ENCODE measurements at places on chromosomes 5 and 9.

DNA sequence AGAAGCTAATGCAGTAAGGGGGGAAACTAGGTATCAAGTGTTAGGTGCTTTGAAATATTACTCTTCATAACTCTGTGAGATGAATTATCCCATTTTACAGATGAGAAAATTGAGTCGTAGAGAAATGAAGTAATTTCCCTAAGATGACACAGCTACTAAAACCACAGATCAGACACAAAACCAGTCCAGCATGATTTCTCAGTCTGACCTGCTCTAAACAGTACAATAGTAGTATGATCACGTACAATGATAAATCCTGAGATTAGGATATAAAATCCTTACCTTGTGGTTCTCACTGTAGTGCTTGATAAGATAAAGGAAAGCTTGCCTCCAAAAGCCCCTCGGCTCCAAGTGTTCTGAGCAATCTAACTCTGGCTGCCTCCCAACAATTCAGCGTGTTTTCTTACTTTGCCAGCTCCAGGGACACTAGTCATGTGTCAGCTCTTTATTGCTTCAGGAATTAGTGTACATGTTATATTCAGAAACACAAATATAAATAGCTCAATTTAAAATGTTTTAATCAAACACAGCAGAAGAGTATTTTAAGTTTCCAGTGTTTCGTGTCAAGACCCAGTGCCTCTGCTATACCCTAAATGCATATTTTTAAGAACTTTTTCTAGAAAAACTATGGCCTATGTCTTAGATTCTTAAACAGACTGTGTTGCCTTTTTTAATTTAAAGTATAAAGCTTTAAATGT lies 243.6 kb downstream of the DENND1A start:
- DNase-seq = no peak

DNA sequence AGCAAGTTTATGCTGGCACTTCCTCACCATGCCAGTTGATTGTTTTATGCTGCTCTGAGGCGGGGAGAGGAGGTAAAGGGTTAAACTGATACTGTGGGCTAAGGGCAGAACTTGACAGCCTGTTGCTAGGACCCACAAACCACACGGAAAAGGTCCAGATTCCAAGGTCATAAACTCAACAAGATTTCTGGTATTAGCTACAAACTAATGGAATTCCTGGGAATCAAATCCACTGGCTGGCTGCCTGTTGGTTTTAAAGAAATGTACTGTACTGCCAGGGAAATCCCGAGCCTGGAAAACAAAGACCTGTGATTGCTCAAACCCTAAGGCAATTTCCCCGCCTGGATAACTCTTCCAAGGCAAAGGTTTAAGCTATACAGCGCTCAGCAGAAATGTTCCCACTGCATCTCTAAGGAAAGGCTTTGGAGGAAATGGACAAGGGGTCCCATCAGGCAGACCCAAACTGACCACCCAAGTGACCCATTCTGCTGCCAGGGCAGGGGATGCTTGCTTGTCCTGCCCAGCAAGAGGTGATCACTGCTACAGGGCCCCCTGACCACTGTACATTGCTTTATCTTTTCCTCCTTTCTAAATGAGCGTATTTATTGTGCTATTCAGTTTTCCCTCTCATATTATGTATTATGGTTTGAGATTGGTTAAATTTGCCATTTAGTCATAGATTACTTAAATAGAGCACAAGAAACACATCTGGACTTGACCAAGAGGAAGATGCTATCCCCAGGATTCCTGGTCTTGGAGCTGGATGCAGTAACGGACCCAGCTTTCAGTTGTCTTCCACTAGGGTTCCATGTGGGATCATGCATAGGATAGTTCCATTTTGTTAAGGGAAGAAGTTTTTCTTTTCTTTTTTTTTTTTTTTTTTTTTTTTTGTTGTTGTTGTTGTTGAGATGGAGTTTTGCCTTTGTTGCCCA lies 124.3 kb downstream of the SUSD1 start:
- no peak for DNase-seq

GRCh38 chr9:124776954-124777648 lies at the start of gene OLFML2A:
Gene OLFML2A, plus strand, starts transcription at chr9:124777133. Its CDS starts 138 bp downstream, at chr9:124777271.
- no peak for DNase-seq

GRCh38 chr5:169354263-169354662 lies 53.3 kb upstream of the SLIT3 start:
- no peak for DNase-seq

- no peak for DNase-seq
Observed at GRCh38 chr9:18268381-18268780, 205.6 kb upstream of the ADAMTSL1 start.

- DNase-seq = no peak
Observed at GRCh38 chr5:12870872-12871539, 966.8 kb upstream of the CTNND2 start.

DNA sequence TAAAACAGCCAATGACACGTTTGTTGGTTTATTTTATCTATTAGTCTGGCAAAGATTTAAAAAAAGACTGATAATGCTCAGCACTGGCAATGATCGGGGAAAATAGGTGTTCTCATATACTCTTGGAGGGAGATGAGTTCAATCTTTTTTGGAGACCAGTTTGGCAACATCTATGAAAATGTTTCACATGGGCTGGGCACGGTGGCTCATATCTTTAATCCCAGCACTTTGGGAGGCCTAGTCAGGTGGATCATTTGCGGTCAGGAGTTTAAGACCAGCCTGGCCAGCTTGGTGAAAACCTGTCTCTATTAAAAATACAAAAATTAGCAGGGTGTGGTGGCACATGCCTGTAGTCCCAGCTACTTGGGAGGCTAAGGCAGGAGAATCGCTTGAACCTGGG lies 6.8 kb upstream of the ANKRD31 start:
- no peak for DNase-seq

DNA sequence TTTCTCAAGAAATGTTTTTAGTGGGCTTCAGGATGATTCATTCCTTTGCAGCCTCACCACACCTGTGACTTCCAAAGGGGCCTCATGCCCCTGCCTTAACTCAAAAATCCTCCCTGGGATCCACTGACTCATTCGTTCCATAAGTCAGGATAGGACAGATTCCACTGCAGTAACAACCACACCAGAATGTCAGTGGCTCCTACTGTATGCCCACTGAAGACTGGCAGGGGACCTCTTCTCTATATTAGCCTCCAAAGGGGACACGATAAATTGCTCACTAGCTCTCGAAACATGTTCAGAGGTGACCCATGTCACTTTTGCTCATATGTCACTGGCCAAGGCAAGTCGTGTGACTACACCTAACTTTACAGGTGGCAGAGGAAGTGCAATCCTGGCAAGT lies 25.7 kb upstream of the LHX2 start:
- no peak for DNase-seq

DNA sequence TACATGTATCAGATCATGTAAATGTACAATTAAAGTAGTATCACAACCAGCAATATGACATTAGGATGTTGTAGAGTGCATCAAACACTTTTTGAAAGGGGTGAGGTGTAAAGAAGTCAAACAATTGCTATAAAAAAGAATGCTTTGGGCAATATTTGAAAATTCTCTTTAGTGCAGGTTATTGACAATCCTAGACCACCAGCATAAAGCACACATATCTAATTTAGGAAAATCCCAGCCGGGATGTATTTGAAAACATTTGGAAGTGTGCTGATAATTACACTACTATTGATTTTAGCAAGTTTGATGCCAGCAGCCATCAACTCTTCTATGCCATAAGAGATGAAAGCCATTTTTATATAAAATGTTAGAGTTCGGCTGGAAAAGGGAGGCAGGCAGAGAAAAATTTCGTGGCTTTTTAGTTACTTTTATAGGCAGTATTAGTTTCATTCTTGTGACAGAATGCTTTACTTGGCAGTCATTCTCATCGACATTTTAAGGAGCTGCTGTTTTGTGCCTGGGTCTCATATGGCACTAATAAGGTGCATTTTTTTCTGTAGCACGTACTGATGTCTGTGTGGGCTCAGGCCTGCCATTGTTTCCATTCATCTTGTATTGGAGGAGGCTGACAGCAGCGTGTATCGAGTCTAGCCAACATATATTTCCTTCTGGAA lies 285.7 kb downstream of the AOPEP start:
- no peak for DNase-seq

- DNase-seq = peak; percentile 88
Observed at GRCh38 chr5:56814963-56815657, at the start of gene MAP3K1. Gene MAP3K1, plus strand, starts transcription at chr5:56815549. Its CDS starts 25 bp downstream, at chr5:56815574.

DNA sequence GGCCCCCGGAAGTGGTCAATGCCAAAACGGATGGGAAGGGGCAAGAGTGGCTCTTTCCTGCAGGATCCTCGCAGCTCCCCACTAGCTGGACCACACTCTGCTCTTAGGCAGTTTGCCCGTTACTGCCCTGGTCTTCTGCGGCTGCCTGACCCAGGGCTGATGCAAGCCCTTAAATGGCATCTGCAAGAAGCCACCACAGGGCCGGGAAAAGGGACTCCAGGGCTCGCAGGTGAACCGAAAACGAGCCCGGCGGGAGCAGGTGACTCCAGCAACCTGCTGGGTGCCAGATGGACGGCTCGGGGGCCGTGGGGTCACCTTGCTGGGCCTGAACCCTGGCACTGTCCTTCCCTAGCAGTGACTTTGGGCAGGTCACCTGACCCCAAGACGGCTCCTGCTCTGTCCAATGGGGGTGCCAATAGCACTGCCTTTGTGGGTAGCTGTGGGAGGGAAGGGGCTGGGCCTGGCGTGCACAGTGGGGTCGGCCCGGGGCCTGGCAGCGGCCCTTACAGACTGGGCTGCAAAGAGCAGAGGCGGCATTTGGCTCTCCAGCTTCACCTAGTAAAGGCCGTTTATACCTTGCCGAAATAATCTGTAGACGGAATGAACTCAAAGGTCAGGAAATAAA lies 1.3 kb downstream of the TMEM250 start:
- no peak for DNase-seq

GRCh38 chr5:168699002-168699401 lies 119.8 kb upstream of the PANK3 start:
- peak; percentile 48 for DNase-seq

GRCh38 chr5:126348855-126349635 lies 74.2 kb upstream of the GRAMD2B start:
- DNase-seq = no peak

All from psoas muscle (tissue), 8 donors.